CD4-positive, alpha-beta T cell treated with Interleukin-6 at 100 ng/mL for 8 hours (primary cell): ENCODE measurements at places on chromosomes 12 and 14.

DNA sequence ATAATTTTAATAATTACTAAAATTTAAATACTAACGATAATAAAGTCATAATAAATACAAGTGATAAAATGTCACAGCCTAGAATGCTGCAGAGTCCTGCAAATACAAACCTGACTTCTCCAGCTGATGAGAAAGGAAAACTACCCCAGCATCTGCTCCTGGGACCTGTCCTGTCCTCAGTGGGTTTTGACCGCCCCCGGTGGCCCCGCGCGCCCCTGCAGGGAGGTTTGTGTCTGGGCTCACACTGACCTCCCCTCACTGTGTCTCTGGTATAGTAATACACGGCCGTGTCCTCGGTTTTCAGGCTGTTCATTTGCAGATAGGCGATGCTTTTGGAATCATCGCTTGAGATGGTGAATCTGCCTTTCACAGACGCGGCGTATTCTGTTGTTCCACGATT lies 1139.4 kb downstream of the TMEM121 start:
- DNase-seq = no peak

DNA sequence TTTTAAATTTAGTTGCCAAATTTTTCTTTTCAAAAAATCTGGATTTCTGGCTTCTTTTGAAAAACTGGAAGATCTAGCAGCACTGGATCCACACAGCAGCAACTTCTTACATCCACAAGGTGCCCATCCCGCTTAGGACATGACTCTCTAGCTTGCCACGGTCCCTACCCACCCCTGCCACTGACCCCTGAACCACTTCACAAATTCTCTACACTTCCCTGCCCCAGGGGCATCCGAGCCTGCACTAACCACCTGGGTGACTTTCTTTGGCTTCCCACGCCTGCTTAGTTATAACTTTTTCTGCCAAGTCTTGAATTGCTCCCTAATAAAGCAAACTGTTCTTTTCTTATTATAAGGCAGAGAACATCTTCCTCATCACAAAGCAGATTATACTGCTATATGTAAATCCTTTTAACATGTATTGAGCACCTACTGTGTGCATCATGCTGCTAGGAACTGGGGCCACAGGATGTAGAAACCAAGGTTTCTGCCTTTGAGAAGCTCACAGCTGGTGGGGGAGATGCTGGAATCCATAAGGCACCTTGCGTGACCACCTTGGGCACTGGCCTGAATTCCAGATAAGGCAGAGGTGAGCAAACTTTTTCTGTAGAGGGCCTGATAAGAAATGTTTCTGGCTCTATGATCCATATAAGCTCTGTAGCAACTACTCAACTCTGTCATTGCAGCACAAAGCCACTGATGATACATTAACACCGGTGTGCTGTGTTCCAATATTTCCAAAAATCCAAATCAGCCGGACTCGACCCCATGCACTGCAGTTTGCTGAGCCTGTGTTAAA lies 59.8 kb downstream of the ACTN1 start:
- no peak for DNase-seq

- no peak for DNase-seq
Measured at GRCh38 chr14:62357362-62357761, 595.1 kb downstream of the SNAPC1 start.

- no peak for DNase-seq
Measured at GRCh38 chr12:51056242-51056641, 8.1 kb downstream of the LETMD1 start.

- no peak for DNase-seq
Measured at GRCh38 chr12:65665817-65666216, 158.5 kb upstream of the HMGA2 start.

- no peak for DNase-seq
Measured at GRCh38 chr12:63929426-63929825, 84.9 kb downstream of the SRGAP1 start.

DNA sequence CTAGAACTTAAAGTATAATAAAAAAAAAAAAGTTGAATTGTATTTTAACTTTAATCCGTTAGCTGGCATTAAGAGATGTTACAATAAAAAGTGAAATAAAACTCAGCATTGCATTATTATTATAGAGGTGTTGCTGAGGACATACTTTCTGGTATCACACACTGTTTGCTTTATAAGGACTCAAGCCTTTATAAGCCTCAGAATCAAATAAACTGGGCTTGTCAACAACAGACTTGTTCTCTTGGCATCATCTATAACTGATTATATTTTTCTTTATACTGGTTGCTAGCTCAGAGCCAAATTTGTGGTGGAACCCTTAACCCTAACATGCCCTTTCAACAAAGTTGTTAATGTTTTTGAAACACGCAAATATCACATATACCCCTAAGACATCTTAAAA lies 62.3 kb downstream of the DDHD1 start:
- no peak for DNase-seq

DNA sequence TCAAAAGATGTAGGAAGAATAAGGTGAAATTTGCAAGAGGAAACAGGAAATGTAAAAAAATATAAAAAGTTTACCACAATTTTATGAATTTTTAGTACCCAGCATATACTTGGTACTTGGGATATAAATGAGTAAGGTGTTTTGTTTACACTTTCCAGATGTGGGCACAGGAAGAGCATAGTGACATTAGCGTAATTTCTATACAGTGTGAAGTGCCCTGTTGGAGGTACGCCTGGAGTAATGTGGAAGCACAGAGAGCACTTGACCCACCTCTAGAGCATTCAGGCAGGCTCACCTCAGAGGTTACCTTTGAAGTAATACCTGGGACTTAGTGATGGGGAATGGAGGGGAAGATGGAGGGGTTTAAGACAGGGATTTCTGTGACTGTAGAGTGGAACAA lies 89.5 kb downstream of the AEBP2 start:
- no peak for DNase-seq

DNA sequence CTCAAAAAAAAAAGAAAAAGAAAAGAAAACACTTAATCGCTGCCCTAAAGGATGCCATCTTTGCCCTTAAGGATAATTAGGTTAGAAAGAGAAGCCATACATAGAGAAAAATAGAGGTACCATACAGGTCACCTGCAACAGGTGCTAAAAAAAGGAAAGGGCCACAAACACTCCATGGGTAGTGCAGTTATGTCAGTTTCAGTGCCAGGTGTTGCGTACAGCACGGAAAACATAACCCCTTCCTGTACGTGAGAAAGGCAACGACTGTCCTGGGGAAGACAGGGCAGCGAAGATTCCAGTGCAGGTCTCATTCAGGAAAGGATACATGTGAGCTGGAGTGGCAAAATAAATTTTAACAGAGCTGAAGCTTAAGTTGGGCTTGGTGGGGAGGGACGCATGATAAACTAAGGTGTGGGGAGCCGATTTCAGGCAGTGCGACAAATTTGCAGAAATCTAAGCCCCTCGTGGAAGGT lies 553 bp upstream of the DAZAP2 start:
- peak; percentile 21 for DNase-seq

GRCh38 chr12:57491393-57492280 lies 3.8 kb downstream of the MARS1 start:
- DNase-seq = no peak

GRCh38 chr14:106120101-106120500 lies 593.7 kb downstream of the TMEM121 start:
- no peak for DNase-seq

GRCh38 chr12:51524386-51524901 lies 66.6 kb upstream of the SCN8A start:
- DNase-seq = no peak

GRCh38 chr14:105682956-105683570 lies 156.7 kb downstream of the TMEM121 start:
- DNase-seq = no peak

- no peak for DNase-seq
Measured at GRCh38 chr14:101495827-101496775, 65.2 kb upstream of the DIO3 start.

DNA sequence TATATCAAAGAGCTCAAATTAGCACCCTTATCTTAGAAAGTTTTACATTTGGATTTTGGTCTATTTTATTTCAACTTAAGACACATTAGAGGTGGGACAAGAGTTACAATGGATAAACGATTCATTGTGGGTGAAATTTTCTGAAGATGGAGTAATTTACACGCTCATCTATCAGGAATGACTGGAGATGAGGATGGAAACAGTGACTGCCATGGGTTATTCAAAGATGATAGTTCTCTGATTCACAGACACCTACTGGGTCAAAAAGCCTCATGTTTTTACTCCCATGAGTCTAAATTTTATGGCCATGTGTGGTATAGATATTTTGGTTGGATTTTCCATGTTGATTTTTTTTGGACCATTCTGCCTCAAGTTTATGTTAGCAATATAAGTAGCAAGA lies 22.1 kb downstream of the SAMD4A start:
- no peak for DNase-seq

GRCh38 chr12:54579258-54579657 lies 9.2 kb downstream of the PPP1R1A start:
- DNase-seq = no peak

DNA sequence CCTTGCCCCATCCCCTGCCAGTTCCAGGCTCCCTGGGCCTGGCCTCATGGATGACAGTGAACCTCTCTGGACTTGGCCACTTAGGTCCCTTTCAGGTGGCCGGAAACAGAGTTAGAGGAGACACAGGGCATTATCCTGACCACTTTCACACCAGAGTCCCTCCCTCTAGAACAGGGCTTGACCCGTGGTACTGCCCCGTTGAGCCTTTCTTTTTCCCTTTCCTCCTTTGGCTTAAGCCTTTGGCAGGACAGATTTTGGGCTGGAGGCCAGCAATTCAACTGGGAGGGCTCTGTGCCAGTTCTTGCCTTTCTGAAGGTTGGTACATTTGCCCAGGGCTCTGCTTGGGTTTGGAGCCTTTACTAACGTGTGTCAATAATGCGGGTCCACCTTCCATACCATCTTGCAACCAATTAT lies 22.8 kb downstream of the TPCN1 start:
- DNase-seq = no peak

GRCh38 chr14:100710391-100710790 lies 16.3 kb upstream of the DLK1 start:
- DNase-seq = no peak

DNA sequence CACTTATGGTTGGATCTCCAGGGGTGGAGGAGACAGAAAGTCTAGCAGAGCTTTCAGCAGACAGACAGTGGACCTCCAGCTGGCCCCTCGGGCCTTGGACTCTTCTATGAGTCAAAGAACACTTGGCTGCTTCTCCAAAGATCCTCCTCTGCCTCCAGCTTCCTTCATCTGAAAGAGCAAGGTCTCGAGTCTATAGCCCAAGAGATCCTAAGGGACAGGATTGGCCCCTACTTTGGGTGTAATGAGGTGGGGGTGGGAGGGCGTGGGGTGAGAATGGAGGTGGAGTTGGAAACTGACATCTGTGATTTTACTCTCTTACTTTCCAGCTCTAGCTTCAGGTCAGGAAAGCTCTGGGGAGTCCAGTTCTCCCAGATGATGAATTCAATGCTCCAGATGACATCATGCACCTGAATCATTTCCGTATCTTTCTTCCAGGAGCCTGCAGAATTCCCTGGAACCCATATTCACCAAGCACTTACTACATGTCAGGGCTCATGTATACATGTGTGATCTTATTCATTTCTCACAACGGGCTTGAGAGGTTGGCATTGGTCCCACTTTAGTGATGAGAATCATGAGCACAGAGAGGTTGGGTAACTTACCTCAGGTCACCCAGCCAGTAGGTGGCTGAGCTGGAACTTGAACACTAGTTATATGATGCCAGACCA lies 10.2 kb upstream of the PGF start:
- no peak for DNase-seq

DNA sequence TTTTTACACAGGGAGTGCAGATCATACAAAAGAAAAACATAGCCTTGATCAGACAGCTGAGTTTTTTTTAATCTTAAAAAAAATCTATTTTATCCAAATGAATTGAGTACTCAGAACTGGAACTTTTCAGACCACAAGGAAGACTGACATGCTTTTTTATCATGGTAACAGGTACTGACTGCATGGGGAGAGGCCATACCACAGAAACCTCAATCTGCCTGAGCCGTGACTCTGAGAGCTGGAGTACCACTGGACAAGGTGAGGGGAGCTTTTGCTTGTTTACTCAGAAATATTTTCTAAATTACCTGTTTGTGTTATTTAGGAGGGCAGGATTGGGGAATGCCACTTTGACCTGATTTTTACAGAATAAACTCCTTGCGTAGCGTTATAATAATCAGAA lies 143.9 kb downstream of the ALX1 start:
- DNase-seq = no peak

DNA sequence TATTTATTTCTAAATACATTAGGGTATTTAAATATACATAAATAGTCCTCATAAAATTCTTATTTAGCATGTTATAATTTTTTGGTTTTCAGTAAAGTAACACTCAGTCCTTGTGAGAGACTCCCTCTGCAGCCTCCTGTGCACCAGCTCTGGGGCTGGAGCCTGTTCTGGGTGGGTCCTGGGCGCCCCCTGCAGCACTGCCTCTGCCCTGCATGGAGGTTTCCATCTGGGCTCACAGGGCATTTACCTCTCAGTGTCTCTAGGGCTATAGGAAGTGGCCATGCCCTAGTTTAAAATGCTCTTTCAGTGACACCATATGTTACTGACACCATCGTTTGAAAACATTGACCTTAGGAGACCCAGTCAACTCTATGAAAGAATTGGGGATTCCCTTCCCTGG lies 1155.2 kb downstream of the TMEM121 start:
- DNase-seq = no peak

DNA sequence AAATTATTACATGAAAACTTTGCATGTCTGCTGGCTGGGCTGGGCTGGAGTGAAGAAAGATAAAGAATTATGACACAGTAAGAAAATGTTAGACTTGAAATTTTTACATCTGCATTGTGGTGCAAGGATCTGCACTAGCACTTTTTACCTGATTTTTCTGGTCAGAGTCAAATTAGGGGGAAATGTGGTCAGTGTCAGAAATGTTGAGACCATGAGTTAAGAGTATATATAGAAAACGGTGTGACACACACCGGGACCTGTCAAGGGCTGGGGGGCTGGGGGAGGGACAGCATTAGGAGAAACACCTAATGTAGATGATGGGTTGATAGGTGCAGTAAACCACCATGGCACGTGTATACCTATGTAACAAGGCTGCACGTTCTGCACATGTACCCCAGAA lies 90.3 kb downstream of the IGF1 start:
- no peak for DNase-seq

GRCh38 chr12:66600903-66601302 lies 78.0 kb downstream of the GRIP1 start:
- DNase-seq = no peak

DNA sequence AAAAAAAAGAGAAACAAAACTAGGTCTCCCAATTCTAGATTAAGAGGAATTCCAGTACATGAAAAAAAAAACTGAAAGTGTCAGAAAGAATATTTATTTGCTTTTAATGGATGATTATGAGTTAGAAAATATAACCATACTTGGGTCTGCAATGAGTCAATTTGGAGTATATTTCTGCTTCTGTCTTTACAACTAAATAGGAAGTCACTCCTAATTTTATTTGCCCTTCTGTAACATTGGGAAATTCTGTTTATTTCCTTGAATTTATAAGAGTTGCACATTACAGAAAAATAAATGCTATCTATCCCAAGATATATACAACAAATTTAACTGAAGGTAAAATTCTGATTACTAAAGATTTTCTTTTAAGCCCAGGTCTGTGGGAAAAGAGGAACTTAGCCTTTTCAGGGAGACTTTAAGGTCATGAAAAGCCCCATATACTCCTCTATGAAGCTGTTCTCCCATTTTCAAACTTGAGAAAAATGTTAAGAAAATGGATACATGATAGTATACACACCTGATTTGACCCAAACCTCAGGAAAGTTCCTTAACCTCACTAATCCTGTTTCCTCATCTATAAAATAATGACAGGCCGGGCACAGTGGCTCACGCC lies 7.2 kb downstream of the SINHCAF start:
- DNase-seq = no peak
